GM23338 (cell line): ENCODE measurements at places on chromosomes 5 and 9.

GRCh38 chr9:105355781-105356180 lies 92.1 kb upstream of the FSD1L start:
- H3K4me3 ChIP-seq: no peak overlapping the region
- H3K27ac ChIP-seq: no peak overlapping the region
- DNase-seq: no peak
- no peaks in the 10 kb centered on the region for H3K36me3 ChIP-seq

DNA sequence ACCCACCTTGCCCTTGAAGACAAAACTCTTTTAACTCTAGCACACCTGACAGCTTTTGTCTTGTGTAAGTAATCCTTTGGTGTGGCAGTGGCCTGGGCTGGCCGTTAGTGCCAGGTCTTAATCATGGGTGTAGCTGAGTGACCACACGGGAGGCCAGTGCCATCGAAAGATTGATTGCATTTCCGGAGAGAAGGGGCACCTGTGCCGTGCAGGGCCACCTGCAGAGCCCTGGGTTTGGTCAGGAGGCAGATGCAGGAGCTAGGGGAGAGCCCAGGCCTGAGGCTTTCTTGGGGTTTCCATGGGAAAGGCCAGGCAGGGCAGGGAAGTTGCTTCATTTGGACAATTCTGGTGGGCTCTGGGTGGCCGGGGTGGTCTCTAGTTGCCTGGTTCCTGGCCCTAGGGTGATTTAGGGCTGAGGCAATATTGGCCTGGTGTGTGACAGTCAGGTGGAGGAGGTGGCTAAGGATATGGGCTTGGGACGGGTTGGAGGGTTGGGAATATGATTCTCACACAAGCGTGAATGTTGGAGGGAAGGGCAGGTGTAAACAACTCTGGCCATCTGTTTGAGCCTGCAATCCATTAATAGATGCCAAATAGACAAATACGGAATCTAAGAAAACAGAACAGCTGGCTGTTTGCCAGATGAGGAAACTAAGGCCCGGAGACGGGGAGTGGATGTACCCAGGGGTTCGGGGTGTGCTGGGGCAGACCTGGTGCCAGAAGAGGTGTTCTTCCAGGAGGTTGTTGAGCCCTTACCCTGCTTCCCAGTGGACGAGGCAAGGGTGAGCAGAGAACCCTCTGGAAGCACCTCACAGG lies 4.6 kb downstream of the DBH start:
- peaks cover 11% of the 10 kb centered on the region for H3K4me1 ChIP-seq
- H3K27ac ChIP-seq: no peak overlapping the region
- no peaks in the 10 kb centered on the region for H3K36me3 ChIP-seq
- H3K4me3 ChIP-seq: no peak overlapping the region

- no peak overlapping the region for H3K27ac ChIP-seq
- no peaks in the 10 kb centered on the region for H3K36me3 ChIP-seq
- H3K4me3 ChIP-seq: no peak overlapping the region
- no peak for DNase-seq
- H3K4me1 ChIP-seq: no peaks in the 10 kb centered on the region
Measured at GRCh38 chr9:19030899-19031298, 2.1 kb downstream of the SAXO1 start.

GRCh38 chr9:72338631-72339030 lies 26.4 kb downstream of the ZFAND5 start:
- H3K36me3 ChIP-seq: no peaks in the 10 kb centered on the region
- no peak overlapping the region for H3K27ac ChIP-seq
- no peak overlapping the region for H3K4me3 ChIP-seq
- DNase-seq: no peak
- no peaks in the 10 kb centered on the region for H3K27me3 ChIP-seq

DNA sequence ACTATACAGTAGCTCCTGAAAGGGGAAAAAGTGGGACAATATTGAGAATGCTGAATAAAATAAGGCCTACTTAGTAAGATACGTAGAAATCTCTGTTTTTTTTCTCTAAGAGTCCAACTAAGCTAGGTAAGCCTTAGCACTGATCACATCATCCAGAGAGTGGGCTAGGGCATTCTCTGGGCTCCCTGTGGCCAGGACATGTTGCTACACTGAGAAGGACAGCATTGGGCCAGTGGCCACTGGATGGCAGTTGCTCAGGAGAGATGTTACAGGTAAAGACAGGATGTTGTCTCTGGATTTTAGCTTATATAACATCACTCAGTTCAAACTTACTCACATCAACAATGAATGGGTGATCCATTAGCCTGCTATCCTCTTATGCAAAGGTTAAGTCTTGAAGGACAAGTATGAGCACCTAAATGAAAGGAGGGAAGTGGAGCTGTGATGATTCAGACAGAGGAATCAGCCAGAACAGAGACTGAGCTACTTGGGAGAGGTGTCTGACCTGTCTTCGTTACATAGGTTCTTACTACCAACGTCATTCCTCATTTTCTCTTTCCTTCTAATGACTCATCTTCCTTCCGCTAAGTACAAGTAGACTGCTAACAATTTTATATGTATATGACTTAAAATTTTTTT lies 226.6 kb upstream of the ADCY2 start:
- no peaks in the 10 kb centered on the region for H3K36me3 ChIP-seq
- peak; percentile 40 for DNase-seq
- H3K4me3 ChIP-seq: no peak overlapping the region
- no peak overlapping the region for H3K27ac ChIP-seq
- peaks cover 8% of the 10 kb centered on the region for H3K4me1 ChIP-seq

GRCh38 chr9:81022177-81022576 lies 667.2 kb downstream of the TLE1 start:
- H3K4me1 ChIP-seq: no peaks in the 10 kb centered on the region
- no peaks in the 10 kb centered on the region for H3K27me3 ChIP-seq
- H3K4me3 ChIP-seq: no peak overlapping the region

GRCh38 chr9:84123648-84124406 lies 143.2 kb downstream of the RMI1 start:
- no peaks in the 10 kb centered on the region for H3K27me3 ChIP-seq
- H3K27ac ChIP-seq: no peak overlapping the region
- DNase-seq: no peak
- no peaks in the 10 kb centered on the region for H3K4me1 ChIP-seq

DNA sequence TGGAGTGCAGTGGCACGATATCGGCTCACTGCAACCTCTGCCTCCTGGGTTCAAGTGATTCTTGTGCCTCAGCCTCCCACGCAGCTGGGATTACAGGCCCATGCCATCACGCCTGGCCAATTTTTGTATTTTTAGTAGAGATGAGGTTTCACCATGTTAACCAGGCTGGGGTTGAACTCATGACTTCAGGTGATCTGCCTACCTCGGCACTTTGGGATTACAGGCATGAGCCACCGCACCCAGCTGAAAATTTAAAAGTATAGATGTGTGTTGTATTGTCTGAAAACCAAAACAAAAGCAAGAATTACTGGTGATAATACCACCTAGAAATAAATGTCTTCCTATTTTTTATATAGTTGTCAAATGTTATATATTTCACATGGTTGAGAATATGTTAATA lies 162.0 kb upstream of the DMRT1 start:
- no peak overlapping the region for H3K27ac ChIP-seq
- H3K4me3 ChIP-seq: no peak overlapping the region
- no peaks in the 10 kb centered on the region for H3K36me3 ChIP-seq
- H3K4me1 ChIP-seq: peaks cover 44% of the 10 kb centered on the region

DNA sequence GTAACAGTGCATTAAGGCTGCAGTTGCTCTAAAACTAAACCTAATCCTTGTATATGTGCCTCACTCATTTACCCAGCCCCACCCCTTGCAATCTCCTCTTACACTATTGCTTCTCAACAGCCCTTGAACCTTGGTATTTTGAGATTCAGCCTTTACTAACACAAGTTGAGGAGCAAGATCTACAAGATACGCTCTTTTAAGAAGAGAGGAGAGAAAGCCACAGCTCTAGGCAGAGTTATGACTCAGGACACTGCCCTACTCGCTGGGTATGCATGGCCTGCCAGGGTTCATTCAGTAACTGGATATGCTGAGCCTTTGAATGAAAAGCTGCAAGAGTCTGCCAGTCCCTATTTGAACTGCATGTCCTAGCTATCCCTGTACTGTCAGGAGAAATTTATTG lies 219.5 kb downstream of the PCSK5 start:
- no peaks in the 10 kb centered on the region for H3K36me3 ChIP-seq
- no peak overlapping the region for H3K4me3 ChIP-seq
- H3K4me1 ChIP-seq: no peaks in the 10 kb centered on the region
- DNase-seq: no peak
- no peak overlapping the region for H3K27ac ChIP-seq

- H3K4me1 ChIP-seq: no peaks in the 10 kb centered on the region
- no peaks in the 10 kb centered on the region for H3K36me3 ChIP-seq
- DNase-seq: no peak
- H3K4me3 ChIP-seq: no peak overlapping the region
- no peaks in the 10 kb centered on the region for H3K27me3 ChIP-seq
Measured at GRCh38 chr9:87286506-87286905, 211.2 kb upstream of the DAPK1 start.

DNA sequence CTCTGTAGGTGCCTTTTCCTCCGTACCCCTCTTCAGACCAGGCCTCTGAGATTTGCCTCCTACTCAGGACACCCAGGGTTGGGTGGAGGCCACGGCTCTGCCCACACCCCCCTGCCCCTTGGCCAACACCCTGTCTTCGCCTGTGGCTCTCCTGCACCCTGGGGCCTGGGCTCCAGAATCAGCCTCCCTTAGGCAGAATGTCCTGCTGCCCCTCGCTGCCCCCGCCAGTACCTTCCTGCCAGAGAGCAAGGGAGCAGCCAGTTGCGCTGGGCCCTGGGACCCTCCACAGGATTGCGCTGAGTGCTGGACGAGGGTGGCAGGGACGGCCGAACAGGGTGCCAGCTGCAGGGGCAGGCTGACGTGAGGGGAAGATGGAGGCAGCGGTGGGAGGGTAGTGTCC lies 53.5 kb downstream of the COL5A1 start:
- H3K27me3 ChIP-seq: no peaks in the 10 kb centered on the region
- no peak for DNase-seq
- no peak overlapping the region for H3K4me3 ChIP-seq
- no peaks in the 10 kb centered on the region for H3K36me3 ChIP-seq
- H3K4me1 ChIP-seq: no peaks in the 10 kb centered on the region; the same call in 1 of the 2 replicates

DNA sequence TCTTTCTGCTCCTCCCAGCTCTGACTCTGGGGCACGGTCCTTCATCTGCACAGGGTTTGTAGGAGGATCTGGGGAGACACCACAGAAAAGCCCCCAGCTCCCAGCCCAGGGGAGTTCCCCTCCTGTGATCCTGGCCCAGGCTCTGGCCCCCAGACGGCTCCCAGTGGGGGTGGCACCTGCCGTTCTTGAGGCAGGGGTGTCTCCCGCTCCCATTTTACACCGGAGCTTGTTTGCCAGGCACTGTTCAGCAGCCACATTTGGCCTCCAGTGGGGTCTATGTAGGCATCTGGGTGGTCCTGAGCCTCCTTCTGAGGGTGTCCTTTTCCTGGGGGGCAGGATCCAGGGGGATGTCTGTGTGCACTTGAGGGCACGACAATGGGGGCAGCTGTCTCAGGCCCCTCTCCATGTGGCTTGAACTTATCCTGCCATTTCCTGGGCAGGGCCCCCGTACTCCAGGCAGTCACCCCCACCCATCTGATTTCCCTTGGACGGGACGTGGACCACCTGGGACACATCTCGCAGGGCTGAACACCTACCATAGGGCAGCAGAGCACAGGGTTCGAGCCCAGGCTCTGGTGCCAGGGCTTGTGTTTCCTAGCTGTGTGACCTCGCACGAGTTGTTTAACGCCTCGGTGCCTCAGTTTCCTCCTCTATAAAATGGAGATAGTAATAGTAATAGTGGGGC lies 275.0 kb upstream of the MVB12B start:
- no peak overlapping the region for H3K4me3 ChIP-seq
- no peaks in the 10 kb centered on the region for H3K27me3 ChIP-seq
- H3K36me3 ChIP-seq: no peaks in the 10 kb centered on the region
- no peak for DNase-seq
- H3K4me1 ChIP-seq: no peaks in the 10 kb centered on the region

GRCh38 chr5:78907255-78907891 lies 77.7 kb downstream of the ARSB start:
- no peak overlapping the region for H3K27ac ChIP-seq
- H3K27me3 ChIP-seq: no peaks in the 10 kb centered on the region
- peaks cover 20% of the 10 kb centered on the region for H3K4me1 ChIP-seq
- H3K4me3 ChIP-seq: no peak overlapping the region

DNA sequence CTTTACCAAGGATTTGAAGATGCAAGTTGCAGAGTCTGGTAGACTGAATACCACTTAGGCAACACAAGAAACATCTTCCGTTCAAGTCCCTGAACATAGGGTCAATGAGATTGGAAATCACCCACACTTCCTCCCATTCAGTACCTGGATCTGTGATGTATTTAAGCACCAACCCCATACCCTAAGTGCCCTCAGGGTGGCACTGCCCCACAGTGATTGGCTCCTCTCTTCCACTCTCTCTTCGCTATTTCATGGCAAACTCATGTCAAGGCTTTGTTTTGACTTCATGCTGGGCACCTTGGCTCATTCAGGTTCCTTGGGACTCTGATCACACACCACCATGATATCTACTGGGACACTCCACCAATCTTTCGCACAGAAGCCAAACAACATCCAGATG lies 53.7 kb downstream of the GGTA1 start:
- no peaks in the 10 kb centered on the region for H3K36me3 ChIP-seq
- H3K27ac ChIP-seq: no peak overlapping the region
- no peaks in the 10 kb centered on the region for H3K4me1 ChIP-seq
- no peak overlapping the region for H3K4me3 ChIP-seq
- H3K27me3 ChIP-seq: no peaks in the 10 kb centered on the region
- DNase-seq: peak; percentile 41

GRCh38 chr9:113992994-113993393 lies 85.1 kb downstream of the AMBP start:
- H3K36me3 ChIP-seq: no peaks in the 10 kb centered on the region
- H3K27ac ChIP-seq: no peak overlapping the region
- no peak overlapping the region for H3K4me3 ChIP-seq
- H3K27me3 ChIP-seq: no peaks in the 10 kb centered on the region
- H3K4me1 ChIP-seq: no peaks in the 10 kb centered on the region

DNA sequence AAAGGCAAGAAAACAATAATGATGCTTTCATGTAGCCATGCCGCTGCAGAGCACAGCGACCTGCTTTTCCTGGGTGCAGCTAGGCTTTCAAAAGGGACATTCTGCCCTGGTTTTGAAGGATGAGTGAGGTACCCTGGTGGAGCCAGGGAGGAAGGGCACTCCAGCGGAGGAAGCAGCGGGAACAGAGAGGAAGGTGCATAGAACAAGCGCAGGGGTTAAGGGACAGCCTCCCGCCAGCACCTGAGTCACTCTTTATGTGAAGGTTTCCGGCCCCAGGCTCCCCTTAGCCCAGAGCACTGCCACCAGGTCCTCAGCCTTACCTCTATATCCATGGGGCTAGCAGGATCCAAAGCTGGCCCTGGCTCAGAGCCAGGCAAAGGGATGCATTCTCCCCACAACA lies 221.1 kb downstream of the CDK5RAP2 start:
- H3K27ac ChIP-seq: no peak overlapping the region
- H3K4me1 ChIP-seq: no peaks in the 10 kb centered on the region
- no peak overlapping the region for H3K4me3 ChIP-seq
- DNase-seq: peak; percentile 63

- H3K36me3 ChIP-seq: no peaks in the 10 kb centered on the region
- no peak for DNase-seq
- no peak overlapping the region for H3K27ac ChIP-seq
Measured at GRCh38 chr9:31983895-31984294, 400.5 kb upstream of the ACO1 start.
